HFF-Myc (cell line): ENCODE measurements at places on chromosomes 4 and X.
A peak's percentile ranks its signal among the peaks of the same experiment; 100 is the strongest.

GRCh38 chr4:139789096-139789654, 123.6 kb downstream of the MGST2 start:
- DNase-seq: no peak

- DNase-seq: no peak
Measured at GRCh38 chr4:150126201-150126863, 48.1 kb downstream of the DCLK2 start.

DNA sequence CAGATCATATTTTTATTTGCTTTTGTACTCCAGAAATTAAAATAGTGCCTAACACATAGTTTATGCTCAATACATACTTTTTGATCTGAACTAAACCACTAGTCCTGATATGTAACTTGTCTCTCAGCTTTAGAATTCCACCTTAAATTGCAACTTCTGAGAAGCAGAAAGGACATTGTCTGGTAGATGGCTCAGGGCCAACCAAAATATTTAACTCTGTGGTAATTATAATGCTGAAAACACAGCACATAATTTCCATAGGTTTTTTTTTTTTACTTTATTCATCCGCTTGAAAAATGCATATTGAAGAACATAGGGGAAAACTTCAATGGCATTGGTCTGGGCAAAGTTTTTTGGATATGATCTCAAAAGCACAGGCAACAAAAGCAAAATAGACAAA, 59.3 kb downstream of the AREG start:
- no peak for DNase-seq

GRCh38 chr4:37725718-37726117, 39.5 kb upstream of the RELL1 start:
- DNase-seq: no peak

GRCh38 chr4:55181010-55182005, 55.9 kb upstream of the KDR start:
- DNase-seq: no peak

GRCh38 chr4:138105331-138105730, 136.8 kb downstream of the SLC7A11 start:
- DNase-seq: no peak

- no peak for DNase-seq
Measured at GRCh38 chrX:134172588-134173259, 64.3 kb upstream of the CCDC160 start.

- DNase-seq: no peak
Measured at GRCh38 chrX:13911586-13911985, 94.7 kb upstream of the GPM6B start.

DNA sequence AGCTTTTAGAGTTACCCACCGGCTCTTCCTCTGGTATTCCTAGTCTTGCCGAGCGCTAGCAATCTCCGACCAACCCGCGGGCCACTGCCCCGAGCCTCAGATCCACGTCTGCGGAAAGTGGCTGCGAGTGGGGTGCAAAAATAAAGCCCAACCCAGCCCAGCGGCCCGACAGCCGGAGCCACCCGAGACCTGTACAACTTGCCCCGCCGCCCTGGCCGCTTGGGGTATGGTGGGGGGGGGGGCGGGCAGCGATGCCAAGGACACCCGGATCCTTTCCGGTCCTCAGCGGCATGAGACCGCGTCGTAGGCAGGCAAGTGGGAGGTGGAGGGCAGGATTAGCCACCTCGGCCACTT, 1.6 kb downstream of the SLITRK4 start:
- DNase-seq: no peak

DNA sequence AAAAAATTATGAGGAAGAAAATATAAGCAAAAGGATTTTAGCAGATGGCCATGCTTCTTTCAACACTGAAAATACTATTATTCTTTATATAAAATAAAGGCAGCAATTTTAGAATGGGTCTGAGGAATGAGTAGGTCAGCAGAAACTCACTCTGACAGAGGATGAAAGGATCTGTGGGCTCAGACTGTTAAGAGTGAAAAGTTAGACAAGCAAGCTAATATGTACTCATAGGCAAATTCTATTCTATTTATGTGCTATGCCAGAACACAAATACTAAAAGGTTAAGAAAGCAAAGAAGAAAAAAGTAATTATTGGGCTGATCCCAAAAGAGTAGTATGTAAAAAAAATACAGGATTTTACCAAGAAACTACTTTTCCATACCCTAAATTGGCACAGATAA, 13.9 kb downstream of the LCORL start:
- DNase-seq: no peak

GRCh38 chr4:88803600-88804096, 106.0 kb upstream of the NAP1L5 start:
- DNase-seq: peak; percentile 54

DNA sequence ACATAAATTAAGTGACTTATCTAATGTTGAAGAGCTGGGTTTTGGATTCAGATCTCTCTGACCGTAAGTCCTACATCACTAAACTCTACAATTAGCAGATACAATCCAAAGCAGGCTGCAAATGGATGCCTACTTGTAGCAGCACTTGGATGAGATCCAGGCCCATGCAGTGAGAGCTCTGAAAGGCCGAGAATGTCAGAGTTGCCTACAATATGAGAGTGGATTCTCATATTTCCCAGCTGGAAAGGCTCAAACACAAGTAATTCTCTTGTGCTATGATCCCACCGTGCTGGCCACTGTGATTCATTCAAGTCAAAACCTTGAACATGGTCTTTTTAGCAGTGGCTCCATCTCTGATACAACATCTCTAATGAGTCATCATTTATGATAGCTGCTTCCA, 125.4 kb upstream of the CHRDL1 start:
- DNase-seq: no peak

GRCh38 chr4:107897823-107898222, 33.5 kb upstream of the CYP2U1 start:
- DNase-seq: no peak

- DNase-seq: no peak
Measured at GRCh38 chrX:127128282-127128681, 308.8 kb downstream of the PRR32 start.

DNA sequence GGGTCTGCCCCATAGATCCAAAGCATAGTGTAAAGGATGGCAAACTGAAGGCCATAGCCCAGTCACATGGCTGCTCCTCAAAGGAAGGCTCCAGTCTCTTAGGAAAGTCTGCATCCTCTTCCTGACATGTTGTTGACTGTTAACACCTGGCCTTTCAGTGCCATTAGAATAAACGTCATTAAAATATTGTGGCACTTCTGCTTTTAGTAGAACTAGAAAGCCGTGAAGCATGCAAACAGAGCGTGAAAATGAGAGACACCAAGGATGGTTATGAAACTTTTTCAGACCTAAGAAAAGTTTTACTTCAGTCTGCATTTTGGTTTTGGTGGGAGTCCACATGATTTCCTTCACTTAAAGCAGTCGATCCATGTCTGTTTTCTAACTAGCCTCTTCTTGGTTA, 41.1 kb upstream of the AFF2 start:
- no peak for DNase-seq

DNA sequence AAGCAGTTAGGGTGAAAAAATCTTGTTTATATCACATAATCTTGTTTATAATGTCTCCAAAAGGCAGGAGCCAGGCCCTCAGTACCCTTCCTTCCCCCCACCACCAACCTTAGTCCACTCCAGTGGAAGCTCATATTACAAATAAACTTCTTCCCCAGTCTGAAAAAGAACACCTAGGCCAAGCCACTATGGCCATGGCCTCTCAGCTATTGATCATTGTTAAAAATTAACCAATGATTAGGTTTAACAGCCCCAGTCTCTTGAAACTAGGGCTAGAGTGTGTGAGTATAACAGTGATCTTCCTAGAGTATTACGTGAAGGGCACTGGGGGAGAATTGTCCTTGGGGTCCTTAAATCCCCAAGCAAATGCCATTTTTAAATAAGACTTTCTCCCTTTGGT, 411.9 kb upstream of the EDA2R start:
- no peak for DNase-seq

GRCh38 chr4:101441446-101441845, 94.1 kb upstream of the PPP3CA start:
- DNase-seq: no peak

DNA sequence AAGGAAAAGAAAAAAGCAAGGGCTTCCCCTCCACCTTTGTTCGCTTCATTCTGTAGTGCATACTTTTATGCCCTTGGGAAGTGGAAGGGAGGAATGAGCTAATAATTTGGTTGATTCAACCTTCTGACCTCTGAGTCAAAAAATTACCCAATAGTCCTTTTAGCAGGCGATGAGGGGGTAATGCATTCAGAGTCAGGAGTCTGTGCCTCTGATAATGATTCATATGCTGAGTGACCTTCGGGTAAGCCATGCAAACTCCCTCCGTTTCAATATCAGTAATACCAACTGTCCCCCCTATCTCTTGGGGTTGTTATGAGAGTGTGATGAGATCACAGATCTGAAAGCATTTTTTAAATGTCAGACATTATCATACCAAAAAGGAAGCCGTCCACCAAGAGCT, 41.6 kb upstream of the ACSL4 start:
- peak; percentile 4 for DNase-seq

DNA sequence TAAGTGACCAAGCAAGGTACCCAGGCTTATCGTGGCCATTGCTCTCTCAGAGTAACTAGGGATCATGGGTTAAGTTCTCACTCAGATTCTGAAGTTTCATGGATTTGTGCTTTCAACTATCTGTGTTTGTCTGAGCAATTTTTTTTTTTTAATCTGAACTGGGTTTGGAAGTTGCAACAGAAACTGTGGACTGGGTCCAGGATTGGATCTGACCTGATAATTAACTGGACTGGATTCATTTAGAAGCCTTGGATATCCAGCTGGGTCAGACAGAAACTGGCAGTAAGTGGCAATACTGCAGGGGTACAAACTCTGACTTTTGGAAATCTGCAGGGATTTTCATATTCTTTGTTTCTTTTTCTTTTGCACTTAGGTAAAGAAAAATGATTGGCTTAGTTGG, 38.7 kb upstream of the FGF2 start:
- no peak for DNase-seq

DNA sequence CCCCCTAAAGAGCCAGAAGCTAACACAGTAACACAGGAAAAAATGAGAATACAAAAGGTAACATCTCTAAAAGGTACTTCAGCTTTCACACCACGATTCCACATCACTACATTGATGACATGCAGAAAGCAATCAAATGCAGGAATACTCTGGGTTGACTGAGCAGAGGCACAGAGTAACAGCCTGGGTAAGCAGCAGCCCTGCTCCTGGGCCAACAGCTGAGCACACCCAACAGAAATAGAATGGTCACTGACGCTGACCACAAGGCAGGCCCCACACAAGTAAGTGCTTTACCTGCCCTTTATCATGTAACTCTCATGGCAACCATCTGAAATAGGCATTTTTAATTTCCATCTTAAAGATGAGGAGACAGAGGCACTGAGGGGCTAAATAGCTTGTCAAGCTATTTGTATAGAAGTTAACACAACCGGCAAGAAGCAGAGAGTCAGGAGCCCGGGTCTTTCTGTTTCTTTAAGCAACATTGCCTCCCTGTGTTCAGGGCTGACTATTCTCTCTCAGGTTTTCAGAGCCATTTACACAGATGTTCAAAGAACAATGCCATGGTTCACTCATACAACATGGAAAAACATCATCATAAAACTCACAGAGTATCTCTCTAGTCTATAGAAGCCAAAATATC, 168.9 kb downstream of the ZNF674 start:
- DNase-seq: peak; percentile 12

- no peak for DNase-seq
Measured at GRCh38 chr4:102616636-102617035, 115.5 kb downstream of the NFKB1 start.

DNA sequence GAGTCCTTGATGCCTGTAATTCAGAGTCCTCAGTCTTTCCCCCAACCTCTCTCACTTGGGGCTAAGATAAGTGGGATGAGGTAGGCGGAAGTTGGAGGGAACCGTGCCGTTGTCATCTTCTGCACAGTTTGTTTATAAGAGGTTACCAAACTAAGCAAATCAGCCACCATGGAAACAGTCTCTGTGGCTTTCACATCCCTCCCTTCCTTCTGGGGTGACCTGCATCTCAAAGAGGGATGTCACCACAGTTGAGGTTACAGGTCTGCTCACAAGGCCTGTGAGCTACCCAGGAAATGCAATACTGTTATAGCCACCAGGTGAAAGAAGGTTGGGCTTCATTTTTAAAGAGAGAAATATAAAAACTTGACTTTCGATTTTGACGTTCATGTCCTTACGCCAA, 26.3 kb downstream of the RTL5 start:
- DNase-seq: no peak

- DNase-seq: no peak
Measured at GRCh38 chr4:24751926-24752539, 43.3 kb upstream of the SOD3 start.

DNA sequence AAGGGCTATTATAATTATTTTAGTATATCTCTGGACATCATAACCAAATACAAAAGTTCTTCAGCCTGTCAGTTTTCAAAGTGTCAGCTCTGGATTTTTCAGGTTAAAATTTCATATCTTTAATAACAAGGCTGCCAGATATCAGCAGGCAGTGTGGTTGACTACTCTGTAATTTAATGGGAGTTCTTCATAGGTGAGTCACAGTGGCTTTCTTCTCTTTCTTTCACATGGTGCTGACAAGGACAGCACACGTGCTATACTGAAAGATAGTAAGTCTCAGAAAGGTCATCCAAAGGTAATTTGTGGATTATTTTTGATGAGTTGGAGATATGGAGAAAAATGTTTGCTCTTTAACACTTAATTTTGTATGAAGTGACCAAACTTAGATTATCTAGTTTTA, 43.2 kb downstream of the GALNT7 start:
- peak; percentile 52 for DNase-seq

DNA sequence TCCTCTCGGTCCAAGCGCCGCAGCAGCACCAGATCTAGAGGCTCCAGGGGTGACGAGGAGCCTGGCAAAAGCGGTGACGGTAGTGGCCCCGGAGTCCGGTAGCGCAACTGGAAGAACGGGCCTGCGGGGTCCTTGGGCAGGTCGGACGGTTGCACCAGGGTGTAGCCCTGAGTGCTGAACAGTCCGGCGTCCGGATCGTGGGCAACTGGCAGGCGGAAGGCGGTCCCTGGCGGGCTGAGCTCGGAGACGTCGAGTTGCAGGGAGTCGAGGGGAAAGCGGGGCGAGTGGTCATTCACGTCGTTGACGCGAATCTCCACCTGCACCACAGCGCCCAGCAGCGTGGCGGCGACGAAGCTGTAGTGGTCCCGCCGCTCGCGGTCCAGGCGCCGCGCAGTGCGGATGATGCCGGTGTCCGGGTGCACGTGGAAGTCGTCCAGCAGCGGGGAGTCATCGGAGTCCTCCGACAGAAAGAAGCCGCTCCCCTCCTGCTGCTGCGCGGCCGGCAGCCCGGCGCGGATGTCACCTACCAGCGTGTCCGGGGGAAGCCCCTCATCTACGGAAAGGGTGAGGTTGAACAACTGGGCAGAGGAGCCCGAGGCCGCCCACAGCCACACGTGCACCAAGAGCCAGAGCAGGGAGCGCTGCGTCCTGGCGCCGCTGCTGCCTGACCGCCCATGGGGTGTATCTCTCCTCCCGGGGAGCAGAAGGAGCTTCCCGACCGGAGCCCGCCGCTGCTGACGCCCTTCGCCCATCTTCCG, 837 bp downstream of the DCHS2 start:
- DNase-seq: no peak

DNA sequence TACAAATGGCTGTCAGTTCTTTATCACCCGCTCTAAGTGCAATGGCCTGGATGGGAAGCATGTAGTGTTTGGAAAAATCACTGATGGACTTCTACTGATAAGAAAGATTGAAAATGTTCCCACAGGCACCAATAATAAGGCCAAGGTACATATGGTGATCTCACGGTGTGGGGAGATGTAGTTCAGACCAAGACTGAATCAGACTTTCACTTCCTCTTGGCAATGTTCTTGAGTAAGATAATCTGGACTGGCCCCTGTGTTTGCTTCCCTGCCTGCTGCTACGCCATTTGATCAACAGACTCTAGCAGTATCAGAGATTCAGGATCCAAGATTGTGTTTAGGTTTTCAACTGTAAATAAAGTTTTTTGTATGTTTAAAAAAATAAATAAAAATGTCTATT, 682.2 kb upstream of the AMOT start:
- no peak for DNase-seq

- DNase-seq: no peak
Measured at GRCh38 chr4:52862639-52863161, 583 bp downstream of the RASL11B start.
